Testis (tissue), 5 donors: ENCODE measurements at places on chromosomes 4 and X. TPM values are rescaled to one million over a fixed set of nuclear protein-coding genes. Genes with fewer than 3 reads are reported as not detected.

The PCDH18 gene
- total RNA-seq, result 15.3 TPM

The RBMXL3 gene
- 4.6 TPM for total RNA-seq

The DRD5 gene
- 0.39 TPM for total RNA-seq

The NKX3-2 gene
- total RNA-seq, result 1.3 TPM

The SOWAHB gene
- 0.08 TPM for total RNA-seq

The HPSE gene
- 2.3 TPM for total RNA-seq

The ATP8A1 gene
- 18.8 TPM for total RNA-seq

The CXCL3 gene
- total RNA-seq, result not detected

The SRPX gene
- 5.1 TPM for total RNA-seq

The GAGE1 gene
- 12.3 TPM for total RNA-seq

The TAPT1 gene
- 38.4 TPM for total RNA-seq

The CFAP97 gene
- 49.4 TPM for total RNA-seq

The NEIL3 gene
- total RNA-seq, result 2.0 TPM

The ATP2B3 gene
- total RNA-seq, result 1.2 TPM

The EGFL6 gene
- total RNA-seq, result 0.56 TPM

The MCF2 gene
- total RNA-seq, result 55.5 TPM

The FMR1 gene
- 49.9 TPM for total RNA-seq

The TRIML2 gene
- total RNA-seq, result 5.8 TPM

The DCX gene
- 0.19 TPM for total RNA-seq

The RBM46 gene
- 46.2 TPM for total RNA-seq
